ENCODE measurements at places on chromosomes 16 and 17. TPM values are rescaled to one million over a fixed set of nuclear protein-coding genes. Genes with fewer than 3 reads are reported as not detected.

DNA sequence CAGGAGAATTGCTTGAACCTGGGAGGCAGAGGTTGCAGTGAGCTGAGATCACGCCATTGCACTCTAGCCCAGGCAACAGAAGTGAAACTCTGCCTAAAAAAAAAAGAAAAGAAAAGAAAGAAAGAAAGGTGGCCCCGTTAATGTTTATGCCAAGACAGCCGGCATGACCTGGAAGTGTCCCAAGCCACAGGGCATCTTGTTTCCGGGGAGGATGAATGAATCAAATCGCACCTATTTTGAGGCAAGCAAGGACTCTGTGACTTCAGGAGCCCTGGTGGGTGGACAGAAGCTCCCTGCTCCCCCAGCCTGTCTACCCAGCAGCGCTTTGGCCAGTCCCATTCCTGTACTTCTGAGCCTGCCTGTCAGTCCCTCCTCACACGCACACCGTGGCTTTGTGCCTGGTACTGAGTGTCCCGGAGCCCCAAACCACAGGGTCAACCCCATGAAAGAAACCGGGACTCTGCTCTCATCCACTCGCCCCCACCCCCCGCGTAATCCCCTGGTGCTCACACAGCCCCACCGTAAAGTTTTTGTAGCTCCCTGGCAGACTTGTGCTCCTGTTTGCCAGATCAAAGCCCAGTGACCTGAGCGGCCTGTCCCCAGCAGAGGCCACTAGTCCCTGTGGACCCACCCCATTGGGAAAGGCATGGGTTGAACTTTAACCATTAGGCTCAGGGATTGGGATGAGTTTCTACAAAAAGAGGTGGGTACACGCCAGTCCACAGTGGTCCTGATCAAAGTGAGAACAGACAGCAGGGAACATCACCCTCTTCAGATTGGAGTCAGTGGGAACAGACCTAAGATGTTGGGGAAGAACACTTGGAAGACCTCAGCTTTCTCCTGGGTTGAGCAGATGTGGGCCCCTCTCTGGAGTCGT, 19.3 kb downstream of the CD2BP2 start:
- DNase-seq, result no peak

DNA sequence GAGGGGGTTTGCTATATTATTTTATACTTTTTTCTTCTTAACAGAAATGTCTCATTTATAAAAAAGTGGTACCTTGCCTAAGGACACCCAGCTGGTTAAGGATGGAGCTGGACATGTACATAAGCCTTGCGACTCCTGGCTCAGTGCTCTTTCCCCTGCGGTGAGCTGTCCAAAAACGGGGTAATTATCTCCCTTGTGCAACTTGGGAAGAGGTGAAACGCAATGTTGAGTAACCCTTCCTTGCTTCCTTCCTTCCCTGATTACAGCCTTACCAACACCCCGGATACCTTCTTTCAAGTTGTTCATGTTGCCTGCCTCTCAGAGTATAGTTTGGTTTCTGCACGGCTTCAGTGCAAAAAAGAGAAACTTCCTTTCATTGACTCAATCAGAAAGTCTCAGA, 94.1 kb upstream of the XYLT1 start:
- DNase-seq, result no peak

DNA sequence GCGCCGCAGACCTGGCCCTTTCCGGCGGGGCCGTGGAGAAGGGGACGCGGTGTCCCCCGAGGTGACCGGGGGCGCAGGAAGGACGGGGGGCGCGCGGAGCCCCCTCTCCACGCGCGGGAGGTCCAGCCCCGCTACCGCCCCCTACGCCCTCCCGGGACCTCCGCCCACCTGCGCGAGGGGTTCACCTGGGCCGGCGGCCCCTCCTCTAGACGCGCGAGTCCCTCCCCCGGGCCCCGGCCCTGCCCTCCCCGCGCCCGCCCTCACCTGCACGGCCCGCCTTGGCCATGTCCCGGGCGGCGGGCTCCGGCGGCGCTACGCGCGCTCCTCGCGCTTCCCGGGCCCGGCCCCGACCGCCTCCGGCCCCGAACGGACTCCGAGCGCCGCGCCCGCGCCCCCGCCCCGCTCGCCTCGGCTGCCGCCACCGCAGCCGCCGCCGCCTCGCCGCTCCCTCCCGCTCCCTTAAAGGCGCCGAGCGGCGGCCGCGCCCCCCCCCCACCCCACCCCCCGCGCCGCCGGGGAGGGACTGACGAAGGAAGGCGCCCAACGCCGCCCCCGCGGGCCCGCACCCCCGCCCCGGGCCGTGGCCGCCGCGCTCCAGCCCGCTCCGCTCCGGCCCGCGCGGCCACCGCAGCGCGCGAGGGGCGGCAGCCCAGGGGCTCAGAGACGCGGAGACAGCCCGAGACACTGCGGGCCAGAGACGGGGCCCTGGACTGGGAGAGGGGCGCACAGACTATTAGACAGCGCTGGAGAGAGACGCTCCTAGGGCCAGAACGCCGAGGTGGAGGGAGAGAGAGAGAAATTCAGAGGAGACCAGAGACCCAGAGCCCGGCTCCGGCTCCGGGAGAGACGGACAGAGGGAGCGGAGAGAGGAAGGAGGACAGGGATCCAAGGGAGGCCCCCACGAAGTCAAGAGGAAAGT, at the start of gene PITPNM3:
Gene PITPNM3, minus strand, starts transcription at position 435 of the 919 bp plus-strand sequence. Its CDS starts 149 bp downstream, at position 286.
- no peak for DNase-seq

DNA sequence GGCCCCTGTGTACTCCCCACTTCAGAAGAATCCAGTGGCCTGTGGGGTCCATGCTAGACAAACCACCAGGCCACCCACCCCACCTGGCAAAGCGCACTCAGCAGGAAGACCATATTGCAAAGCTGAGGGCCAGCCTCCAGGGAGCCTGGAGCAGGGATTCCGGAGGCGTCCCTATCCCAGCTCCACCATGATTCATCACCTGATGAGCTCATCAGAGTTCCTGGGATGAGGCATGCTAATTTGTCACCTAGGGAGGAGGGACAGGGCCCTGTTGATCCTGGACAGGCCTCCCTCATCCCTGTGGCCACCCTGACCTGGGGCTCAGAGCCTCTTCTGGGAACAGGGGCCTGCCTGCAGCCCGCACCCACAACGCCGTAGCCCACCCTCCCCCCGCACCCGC, 131.6 kb upstream of the PLCG2 start:
- peak; percentile 45 for DNase-seq

GRCh38 chr17:58380207-58381123, 28.5 kb upstream of the SUPT4H1 start:
- DNase-seq, result no peak

GRCh38 chr17:72754513-72754912, 338.0 kb downstream of the SLC39A11 start:
- DNase-seq, result no peak

- DNase-seq, result no peak
These were observed 127.5 kb downstream of the HS3ST3A1 start for GRCh38 chr17:13474073-13474800.

DNA sequence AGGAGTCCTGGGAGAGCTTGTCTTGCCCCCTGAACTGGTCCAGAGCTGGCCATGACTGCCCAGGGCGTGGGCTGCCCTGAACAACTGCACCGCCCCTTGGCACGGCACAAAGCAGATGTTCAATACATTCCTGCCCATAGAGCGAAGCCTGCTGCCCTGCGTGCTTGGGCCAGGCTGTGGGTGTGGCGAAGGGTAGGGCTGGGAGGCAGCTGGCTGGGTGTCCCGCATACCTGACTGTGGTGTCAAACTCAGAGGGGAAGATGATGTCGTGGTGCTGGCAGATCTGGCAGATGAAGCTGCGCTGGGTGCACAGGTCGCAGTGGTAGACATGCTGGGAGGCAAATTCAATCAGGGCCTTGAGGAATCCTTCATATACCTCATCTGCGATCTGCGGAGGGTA, 124.2 kb upstream of the SMURF2 start:
- DNase-seq, result no peak

DNA sequence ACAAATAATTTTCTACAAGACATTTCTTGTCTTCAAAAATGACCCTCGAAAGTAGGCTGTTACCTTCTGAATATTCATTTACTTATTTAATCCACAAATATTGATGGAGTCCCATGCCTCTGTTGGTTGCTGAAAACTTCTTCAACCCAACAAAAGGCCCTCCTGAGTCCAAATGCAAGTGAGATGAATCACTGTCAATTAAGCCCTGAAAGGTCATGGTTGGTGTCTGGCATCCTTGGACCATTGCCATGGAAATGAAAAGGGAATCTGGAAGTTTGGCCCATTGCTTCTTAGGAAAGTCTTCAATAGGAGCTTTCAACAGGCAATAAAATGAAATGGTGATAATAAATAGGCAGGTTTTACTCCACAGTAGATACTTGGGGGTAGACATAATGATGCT, 364.7 kb upstream of the DYNLRB2 start:
- DNase-seq, result no peak

DNA sequence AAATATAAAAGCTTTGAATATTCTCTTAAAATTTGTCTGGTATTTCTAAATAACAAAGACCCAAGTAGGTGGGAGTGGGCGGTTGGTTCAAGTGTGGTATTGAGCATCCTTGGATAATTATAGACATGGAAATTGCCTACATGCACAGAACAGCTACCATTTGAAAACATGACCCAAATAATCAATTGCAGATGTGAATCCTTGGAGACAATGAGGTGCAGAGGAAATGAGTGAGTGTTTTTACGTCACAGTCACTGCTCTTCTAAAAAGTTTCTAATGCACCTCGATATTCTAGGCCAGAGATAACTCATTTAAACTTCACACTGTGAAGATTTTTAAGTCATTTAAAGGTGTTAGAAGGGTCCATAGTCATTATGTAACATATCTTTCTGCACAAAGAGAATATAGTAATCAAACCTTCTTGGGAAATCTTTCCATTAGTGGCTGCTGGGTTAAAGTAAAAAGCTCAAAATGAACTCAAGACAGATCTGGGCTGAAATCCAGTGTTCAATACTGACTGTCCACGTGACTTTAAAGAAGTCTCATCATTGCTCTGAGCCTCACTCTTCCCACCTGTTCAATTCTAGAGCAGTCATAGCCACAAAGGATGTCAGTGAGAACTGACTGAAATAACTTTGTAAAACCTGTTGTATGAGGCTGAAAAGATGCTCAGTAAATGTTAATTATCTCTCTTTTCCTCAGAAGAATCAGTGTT, 144.5 kb downstream of the CDH11 start:
- no peak for DNase-seq

DNA sequence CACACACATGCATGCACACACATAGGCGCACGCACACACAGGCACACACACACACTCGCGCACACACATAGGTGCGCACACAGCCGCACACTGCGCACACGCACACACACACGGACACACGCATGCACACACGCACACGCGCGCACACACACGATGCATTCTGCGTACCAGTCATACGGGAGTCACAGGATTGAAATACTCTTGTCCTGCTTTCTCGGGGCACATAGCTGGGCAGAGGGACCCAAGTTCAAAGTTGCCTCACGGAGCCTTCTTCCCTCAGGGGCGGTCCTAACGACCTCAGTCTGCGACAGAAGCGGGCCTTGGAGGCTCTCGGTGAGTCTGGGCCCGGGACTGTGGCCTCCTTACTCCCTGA, 56.0 kb downstream of the MRM1 start:
- no peak for DNase-seq

DNA sequence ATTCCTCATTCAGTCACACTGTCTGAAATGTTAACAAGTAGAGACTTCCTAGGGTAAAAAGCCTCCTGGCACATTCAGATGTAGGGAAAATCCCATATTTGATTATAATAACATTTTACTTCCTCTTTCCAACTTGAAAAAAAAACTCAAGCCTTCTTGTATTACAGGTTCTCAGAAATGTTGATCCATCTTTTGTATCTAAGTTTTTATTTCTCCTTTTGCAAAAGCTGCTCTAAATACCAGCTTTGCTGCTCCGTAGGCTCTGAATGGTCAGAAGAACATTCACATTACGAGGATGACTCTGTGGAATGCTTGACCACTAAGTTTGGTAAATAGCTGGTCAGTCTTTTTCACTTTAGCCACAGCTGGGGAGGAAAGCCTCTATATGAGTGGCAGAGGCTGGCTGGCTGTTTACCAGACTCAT, 13.2 kb upstream of the HEATR6 start:
- no peak for DNase-seq

DNA sequence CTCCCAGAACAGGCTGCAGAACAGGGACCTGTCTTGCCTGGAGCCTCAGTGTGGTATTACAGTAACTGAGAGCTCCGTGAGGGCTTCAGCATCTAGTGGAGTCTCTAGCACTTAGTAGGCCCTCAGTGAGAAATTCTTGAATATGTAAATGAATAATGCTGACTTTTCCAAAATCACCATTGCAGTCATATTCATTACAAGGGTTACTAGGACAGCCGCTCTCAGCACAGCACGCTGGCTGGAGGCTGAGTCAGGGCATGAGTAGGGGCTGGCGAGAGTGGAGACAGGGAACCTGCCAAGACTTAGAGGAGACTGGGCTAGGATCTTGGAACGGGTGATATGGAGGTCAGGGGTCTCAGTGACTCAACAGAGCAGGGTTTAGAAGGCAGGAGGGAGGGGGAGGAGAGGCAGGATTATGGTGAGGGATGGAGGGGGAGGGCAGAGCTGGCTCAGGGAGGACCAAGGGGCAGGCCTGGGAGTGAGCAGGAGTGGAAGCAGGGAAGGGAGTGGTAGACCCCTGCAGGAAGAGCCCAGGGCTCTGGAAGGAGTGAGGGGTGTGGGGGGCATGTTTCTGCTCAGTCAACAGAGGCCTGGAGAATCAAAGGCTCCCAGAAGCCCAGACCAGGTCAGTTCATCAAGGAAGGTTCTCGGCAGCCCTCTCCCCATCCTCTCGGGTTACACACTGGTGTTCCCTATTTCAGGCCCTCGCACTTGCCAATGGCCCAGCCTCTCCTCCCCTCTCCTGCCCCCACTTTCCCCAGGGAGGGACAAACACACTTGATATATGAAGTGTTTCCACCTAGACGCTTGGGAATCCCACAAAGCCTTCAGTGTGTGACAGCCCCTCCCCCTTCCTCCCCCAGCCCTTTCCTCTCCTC, 42.3 kb downstream of the FZD2 start:
- no peak for DNase-seq

Gene KRT20
- not detected for total RNA-seq

Gene KLHL10
- total RNA-seq, result not detected

Gene SALL1
- 4.4 TPM for total RNA-seq

Gene CRISPLD2
- 2.7 TPM for total RNA-seq

Gene KIAA0513
- 53.7 TPM for total RNA-seq

All from occipital lobe (tissue), 3 donors.